NCI-H1105 treated with DMSO at 0.1 percent for 48 hours (cell line): ENCODE measurements at places on chromosomes 16 and 17.

- DNase-seq = no peak
These were observed 54.8 kb upstream of the DHX40 start for GRCh38 chr17:59510611-59511010.

- no peak for DNase-seq
These were observed 36.9 kb upstream of the MYH10 start for GRCh38 chr17:8667421-8667820.

- no peak for DNase-seq
These were observed 3.0 kb upstream of the CCL1 start for GRCh38 chr17:34366010-34366409.

GRCh38 chr16:70427786-70428177 is 11.1 kb downstream of the ST3GAL2 start:
- DNase-seq = no peak

DNA sequence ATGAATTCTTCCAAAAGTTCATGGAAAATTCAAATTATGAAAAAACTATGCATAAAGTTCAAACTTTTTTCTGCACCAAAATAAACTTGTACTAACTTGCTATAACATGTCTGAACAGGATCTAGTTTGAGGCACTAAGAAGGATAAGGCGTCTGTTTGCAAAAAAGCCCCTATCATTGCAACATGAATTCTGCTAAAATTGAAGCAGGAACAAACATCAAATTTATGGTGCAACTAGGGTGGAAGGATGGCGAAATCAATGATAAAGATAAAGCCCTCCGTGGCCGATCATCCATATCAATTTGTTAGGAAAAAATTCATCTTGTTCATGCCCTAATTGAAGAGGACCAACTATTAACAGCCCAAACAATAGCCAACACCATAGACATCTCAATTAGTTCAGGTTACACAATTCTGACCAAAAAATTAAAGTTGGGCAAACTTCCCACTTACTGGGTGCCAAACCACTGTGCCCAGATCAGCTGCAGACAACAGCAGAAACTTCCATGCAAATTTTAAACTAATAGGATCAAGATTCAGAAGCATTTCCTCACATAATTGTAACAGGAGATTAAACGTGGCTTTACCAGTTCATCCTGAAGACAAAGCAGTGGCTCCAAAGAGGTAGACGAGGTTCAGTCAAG is 12.9 kb downstream of the IL21R start:
- no peak for DNase-seq
